ENCODE measurements at places on chromosomes 1 and 21.

DNA sequence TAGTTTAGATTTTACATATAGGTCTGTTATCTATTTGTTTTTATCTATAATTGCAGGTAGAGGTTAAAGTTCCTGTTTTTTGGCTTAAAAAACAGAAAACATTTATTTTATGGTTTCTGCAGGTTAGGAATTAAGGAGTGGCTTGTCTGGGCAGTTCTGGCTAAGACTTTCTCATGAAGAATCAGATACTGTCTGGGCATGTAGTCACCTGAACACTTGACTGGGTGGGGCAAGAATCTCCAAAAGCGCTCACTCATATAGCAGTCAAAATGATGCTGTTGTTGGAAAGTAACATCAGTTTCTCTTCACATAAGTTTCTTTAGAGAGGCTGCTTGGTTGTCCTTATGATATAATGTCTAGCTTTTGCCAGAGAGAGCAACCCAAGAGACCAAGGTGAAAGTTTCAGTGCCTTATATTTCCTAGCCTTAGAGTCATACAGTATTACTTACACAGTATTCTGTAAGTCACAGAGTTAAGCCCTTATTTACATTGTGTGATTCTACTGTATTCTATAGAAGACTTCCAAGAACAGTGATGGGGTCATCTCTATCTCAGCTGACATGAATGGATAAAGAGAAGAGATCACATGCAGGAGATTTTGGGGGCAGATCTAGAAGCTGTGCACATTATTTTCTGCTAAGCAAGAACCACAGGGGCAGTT lies 125.4 kb upstream of the GPR52 start:
- no peak for DNase-seq

DNA sequence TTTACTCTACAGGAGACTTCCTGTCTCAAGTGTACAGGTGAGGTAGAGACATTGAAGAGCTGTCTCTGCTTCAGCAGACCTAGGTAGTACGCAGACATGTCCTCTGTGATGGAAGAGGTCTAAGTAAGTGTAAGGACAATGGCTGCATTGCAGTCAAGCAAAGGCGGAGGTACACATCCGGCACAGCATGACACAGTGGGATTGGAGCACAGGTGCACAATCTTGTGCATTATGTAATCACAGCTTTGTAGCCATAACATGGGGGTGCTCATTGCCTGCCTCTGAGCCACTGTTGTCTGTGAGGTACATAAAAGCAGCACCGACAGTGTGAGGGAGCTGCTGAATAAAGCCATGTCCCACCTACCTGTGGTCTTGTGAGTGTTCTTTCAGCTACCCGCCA lies 66.4 kb upstream of the CCDC190 start:
- no peak for DNase-seq

GRCh38 chr1:197924516-197925123 lies 7.4 kb downstream of the LHX9 start:
- DNase-seq, result no peak

- no peak for DNase-seq
Measured at GRCh38 chr1:91790392-91790791, 95.6 kb downstream of the TGFBR3 start.

GRCh38 chr1:210681158-210681557 lies 352.5 kb downstream of the HHAT start:
- no peak for DNase-seq

GRCh38 chr1:246267896-246268295 lies 239.2 kb downstream of the SMYD3 start:
- DNase-seq, result no peak

DNA sequence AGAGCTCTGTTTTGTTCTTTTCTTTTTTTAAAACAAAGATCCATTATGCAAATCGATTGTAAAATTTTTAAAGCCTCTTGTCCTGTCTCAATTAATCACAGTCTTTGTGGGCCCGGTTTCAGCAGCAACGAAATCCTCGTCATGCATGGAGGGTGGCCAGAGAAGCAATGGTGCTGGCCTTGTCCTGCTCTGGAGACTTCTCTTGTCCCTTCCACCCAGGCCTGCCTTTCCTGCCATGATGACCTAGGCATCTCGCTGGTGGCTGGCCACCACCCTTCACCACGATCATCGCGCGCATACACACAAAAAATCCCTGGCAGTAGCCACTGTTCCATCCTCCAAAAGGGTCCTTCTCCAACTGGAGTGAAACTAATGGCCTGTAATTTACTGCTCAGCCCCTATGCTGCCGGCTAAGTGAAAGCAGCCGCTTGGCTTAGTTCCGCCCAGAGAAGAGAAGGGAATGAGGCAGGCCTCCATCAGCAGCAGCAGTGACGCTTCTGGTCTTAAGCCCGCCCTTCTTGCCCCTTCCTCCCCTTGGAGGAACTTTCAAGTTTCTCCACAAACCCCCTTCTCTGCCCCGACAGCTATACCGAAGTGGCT lies 309.5 kb downstream of the NPHP4 start:
- DNase-seq, result no peak

- no peak for DNase-seq
Measured at GRCh38 chr1:236514703-236515442, 8.9 kb upstream of the LGALS8 start.

- DNase-seq, result no peak
Measured at GRCh38 chr1:158002022-158002630, 8.7 kb downstream of the KIRREL1 start.

GRCh38 chr1:222656391-222657155 lies 38.7 kb downstream of the MIA3 start:
- DNase-seq, result no peak

GRCh38 chr1:203656796-203657747 lies 30.4 kb downstream of the ATP2B4 start:
- no peak for DNase-seq

GRCh38 chr1:247535402-247535801 lies 838 bp downstream of the OR2C3 start:
- DNase-seq, result no peak

DNA sequence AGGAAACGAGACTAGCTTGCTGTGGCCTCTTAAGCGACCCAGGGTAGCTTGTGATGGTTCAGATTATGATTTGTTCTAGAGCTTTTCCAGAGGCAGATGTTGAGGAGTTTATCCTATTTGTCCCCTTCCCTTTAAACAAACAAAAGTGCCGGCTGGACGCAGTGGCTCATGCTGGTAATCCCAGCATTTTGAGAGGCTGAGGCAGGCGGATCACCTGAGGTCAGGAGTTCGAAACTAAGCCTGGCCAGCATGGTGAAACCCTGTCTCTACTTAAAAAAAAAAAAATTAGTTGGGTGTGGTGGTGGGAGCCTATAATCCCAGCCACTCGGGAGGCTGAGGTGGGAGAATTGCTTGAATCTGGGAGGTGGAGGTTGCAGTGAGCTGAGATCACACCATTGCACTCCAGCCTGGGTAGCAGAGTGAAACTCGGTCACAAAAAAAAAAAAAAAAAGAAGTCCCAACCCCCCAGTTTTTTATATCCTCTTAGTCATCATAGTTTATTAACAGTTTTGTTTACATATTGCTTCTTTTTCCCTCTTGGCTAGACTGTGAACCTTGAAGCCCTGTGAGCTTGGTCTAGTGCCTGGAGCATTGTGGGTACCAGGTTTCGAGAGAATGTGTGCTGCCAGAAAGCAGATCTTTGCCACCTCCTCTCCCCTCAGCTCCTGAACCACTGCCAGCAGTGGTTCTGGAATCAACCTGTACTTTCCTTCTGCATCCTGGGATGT lies 29.8 kb downstream of the MAPKAPK2 start:
- no peak for DNase-seq

GRCh38 chr1:156498432-156499193 lies 2.0 kb downstream of the MEF2D start:
- DNase-seq, result no peak

GRCh38 chr1:168467452-168467851 lies 76.3 kb downstream of the XCL2 start:
- DNase-seq, result no peak

DNA sequence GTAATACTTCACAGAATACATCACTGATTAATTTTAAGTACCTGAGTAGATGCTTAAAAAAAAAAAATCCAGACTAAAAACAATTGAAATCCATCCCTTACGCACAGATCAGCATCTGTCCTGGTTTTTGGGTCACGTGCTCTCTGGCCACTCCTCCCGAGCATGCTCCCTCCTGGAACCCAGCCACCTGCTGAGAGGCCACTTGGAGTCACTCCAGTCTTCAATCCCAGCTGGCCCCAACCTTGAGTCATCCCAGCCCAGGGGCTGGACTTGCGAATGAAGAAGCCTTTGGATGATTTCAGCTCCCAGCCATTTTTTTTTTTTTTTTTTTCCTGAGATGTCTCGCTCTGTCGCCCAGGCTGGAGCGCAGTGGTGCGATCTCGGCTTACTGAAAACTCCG lies 8.9 kb downstream of the MAP1LC3C start:
- DNase-seq, result no peak

GRCh38 chr1:28926629-28927265 lies 12.4 kb downstream of the EPB41 start:
- DNase-seq, result no peak

- no peak for DNase-seq
Measured at GRCh38 chr1:205294175-205294917, 27.2 kb downstream of the NUAK2 start.

GRCh38 chr1:200033511-200034261 lies 6.2 kb downstream of the NR5A2 start:
- no peak for DNase-seq

- no peak for DNase-seq
Measured at GRCh38 chr21:31771685-31772084, 39.8 kb upstream of the SCAF4 start.

GRCh38 chr21:33383056-33383888 lies 19.9 kb upstream of the IFNGR2 start:
- DNase-seq, result peak; percentile 59

DNA sequence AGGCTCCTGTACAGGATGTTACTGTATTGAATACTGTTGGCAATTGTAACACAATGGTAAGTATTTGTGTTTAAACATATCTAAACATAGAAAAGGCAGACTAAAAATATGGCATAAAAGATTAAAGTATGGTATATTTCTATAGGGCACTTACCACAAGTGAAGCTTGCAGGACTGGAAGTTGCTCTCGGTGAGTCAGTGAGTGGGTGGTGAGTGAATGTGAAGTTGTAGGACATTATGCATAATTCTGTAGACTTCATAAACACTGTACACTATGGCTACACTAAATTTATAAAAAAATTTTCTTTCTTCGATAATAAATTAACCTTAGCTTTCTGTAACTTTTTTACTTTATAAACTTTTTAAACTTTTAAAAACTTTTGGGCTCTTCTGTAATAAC lies 13.7 kb upstream of the TRIM62 start:
- DNase-seq, result no peak

- no peak for DNase-seq
Measured at GRCh38 chr1:165328136-165328535, 28.4 kb downstream of the LMX1A start.

GRCh38 chr1:244100704-244101453 lies 49.8 kb downstream of the ZBTB18 start:
- DNase-seq, result no peak

DNA sequence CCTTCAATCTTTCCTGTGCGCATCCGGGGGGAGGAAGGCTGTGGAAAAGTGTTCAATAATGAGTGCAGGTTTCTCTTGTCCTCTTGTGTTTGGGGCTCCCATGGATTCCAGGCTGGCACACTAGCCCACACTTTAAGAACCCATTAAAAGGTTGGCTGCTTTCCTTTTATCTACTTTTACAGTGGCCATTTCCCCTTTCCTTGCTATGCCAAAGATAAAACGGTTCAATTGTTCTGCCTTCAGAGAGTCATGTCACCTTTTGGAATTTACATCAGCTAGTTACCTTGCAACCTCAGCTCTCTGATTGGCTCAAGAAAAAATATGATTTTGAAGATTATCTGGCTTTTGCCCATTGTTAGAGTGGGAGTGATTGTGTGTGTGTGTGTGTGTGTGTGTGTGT lies 182.3 kb downstream of the SDCCAG8 start:
- DNase-seq, result no peak

- DNase-seq, result no peak
Measured at GRCh38 chr1:34378968-34379856, 202.5 kb downstream of the C1orf94 start.

DNA sequence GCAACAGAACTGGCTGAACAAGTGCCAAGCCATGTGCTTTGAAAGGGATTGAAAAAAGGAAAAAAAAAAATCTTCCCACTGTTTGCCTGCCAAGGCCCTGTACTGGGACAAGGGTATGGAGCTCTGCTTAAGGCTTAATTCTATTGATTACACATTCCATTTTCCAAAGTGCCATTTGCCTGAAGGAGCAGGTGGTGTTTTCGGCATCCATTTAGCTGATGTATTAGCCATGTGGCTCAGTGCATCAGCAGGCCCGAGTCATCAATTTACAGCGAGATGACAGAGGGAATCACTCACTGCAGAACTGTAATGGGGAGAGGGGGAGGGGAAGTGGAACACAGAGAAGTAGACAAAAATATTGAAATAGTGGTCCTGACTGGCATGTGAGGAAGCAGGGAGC lies 144.2 kb upstream of the BEND5 start:
- no peak for DNase-seq

DNA sequence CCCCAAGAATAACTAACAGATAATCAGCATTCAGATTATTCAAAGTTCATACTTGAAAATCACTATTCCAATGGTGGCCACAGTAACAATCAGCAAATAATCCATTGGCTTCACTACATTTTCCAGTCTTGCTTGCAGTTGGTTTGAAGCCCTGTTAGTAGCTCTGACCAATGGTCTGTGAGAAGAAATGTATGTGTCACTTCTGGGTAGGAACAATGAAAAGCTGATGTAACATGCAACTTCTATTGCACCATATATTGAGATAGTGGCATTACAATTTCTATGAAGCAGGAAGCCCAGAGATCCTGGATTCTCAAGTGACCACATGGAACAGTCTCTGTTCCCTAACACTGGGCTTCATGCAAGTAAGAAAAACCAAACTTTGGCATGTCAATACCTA lies 250.9 kb upstream of the DAB1 start:
- no peak for DNase-seq

DNA sequence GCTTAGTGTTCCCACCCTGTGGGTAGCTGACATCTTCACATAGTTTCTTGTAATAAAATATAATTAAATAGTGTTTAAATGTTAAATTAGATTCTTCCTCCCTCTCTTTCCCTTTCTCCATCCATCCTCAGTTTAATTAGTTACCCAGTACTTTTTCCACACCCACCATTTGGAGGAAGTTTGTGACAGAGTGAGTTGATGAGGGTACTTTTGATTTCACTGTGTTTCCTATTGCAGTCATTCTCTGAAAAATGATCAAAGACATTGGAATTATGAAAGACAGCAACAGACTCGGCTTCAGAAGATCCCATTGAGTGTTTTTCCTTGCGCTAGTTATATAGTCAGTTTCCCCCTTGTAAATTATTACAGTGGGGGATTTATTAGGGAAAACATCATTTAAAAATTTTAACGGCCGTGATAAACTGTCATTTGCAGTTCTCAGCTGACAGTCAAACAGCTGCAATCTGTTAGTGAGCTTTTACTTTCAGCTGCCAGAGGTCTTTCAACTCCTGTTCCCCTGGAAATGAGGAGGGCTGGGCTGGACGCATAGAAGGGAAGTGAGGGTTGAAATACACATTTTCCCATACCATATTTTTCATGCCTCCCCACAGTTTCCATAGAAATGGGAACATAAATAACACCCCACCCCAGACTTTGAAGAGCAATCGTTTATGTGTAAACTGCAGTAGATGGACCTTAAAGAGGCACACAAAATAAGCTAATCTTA lies 61.3 kb upstream of the CACYBP start:
- no peak for DNase-seq

GRCh38 chr1:36562181-36562685 lies 79.5 kb upstream of the CSF3R start:
- no peak for DNase-seq
